ENCODE measurements at places on chromosomes 3 and 15.

DNA sequence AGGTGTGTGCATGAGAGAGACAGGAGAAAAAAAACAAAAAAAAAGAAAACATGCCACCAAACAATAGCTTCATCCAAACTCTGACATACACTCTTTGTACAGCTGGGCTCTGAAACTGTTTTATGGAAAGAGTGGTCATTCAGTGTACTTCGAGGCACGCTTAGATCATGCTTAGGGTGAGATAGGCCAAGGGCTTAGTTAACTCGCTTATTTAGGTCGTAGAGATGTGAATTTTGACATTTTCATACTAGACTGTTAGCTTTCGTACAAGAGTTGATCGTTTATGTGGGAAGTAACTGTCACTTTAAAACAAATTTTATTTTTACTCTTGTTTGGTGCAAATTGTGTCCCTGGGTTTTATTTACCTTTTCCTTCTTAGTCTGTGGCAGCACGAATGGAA is 166.4 kb downstream of the GHSR start:
- DNase-seq, result no peak

GRCh38 chr3:134445636-134446035 is 40.1 kb downstream of the ANAPC13 start:
- no peak for DNase-seq

- no peak for DNase-seq
Observed at GRCh38 chr15:36753173-36753572, 173.7 kb downstream of the CDIN1 start.

DNA sequence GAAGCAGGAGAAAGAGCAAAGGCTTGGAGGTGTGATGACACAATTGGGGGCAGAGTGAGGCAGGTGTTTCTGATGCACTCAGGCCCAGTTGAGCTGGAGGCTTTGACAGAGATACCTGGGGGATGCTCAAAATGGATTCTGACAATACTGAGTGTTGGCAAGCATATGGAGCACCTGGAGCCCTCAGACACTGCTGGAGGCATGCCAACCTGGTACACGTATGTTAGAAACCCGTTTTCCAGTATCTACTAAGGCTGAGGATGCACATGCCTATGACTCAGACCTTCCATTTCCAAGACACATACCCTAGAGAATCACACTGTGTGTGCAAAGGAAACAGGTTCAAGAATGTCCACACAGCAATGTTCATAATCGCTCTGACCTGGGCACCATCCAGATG is 58.7 kb downstream of the WNT7A start:
- DNase-seq, result no peak

- DNase-seq, result no peak
Observed at GRCh38 chr3:142418926-142419592, 28.8 kb downstream of the XRN1 start.

Measured in neuronal stem cell (in vitro differentiated cells).